ENCODE measurements at places on chromosomes 16 and 17. TPM values are rescaled to one million over a fixed set of nuclear protein-coding genes. Genes with fewer than 3 reads are reported as not detected.

GRCh38 chr17:20153231-20153630, 144.1 kb downstream of the SPECC1 start:
- no peak for DNase-seq

DNA sequence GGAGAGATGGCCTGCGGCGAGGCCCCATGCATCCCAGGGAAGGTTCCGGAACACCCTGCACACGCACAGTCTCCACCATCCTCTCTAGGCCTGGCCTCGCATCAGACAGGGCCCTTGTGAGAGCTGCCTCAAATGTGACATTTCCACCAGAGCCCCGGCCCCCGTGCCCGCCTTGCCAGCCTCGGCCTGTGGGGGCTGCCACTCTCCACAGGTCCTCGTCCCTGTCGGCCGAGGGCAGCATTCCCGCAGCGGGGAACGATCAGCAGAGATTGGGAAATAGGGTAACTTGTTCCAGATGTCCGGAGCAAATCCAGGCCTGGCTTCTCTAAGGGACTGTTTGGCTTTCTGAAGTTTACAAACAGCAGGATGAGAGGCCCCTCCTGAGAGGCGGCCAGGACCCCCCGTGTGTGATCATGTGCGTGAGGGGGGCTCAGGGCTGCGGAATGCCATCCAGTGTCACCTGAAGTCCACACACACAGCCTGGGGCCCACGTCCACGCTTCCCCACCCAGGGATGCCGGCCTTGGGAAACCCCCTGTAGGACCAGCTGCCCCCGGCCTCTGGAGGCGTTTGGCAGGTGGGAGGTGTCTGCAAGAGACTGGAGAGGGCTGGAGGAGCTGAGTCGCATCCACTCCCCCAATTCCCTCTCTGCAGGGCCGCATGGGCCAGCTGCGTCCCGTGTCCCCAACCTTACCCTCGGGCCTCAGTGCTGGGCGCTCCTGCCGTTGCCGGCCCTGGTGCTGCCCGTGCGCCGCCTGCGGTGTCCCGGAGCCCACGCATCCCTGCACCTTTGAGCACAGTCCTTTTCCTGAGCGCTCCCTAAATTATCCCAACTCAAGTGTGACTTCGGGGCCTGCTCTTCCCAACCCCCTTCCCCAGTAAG, 70.4 kb downstream of the ZDHHC7 start:
- no peak for DNase-seq

DNA sequence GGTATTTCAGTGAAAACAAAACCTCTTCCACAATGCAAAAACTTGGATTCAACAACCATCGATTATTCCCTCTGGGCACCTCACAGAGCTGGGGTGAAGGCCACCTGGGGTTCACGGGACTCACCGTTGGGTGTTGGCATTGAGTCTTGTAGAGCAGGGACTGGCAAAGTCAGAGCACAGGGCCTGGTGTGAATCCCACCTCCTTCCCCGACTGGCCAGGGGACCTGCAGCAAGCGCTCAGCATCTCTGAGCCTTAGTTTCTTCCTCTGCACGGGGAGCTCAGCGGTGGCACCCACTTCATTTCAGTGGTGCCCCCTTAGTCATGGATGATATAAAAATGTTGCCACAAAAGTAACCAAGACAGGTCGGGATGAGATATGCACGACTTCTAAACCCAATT, 100.4 kb downstream of the METRNL start:
- DNase-seq, result no peak

DNA sequence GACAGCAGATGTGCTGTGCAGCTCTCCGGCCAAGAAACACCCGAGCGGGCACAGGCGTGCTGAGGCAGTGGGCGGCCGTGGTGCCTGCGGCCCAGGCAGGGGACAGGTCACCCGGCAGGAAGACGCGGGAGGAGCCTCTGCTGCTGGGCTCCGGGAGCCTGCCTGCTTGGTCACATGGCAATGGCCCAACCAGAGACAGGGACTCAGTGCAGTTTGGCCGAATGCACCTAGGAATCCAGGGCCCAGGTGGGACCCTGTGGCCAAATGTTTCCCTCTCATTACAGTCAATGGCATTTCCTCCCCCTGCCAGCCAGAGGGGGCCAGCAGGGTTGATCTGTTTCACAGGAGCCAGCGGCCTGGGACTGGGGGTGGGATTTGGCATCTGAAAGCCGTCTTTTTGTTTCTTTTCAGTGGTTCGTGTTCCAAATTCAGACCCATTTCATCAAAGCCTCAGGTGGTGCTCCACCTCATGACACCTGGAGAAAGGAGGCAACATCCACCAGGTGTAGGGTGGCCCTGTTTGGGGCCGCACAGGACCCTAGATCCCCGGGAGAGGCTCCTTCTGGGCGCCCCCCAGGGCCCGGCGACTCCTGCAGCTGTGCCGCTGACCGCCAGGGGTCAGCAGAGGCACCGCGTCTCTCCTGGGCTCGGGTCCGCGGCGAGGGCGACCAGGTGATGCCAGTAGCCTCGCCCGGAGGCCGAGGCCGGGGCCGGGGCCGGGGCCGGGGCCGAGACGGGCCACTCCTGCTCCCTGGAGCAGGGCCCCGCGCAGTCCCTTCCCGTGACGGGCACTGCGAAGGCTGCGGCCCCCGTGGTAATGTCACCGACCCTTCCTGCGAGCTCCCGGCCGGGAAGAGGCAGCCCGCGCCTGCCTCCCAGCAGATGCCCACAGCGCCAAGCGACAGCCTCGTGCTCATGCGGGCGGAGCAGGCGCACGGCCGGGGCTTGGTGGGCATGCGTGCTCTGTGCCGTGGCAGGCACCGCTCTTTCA, 118.5 kb downstream of the C16orf78 start:
- DNase-seq, result peak; percentile 47

DNA sequence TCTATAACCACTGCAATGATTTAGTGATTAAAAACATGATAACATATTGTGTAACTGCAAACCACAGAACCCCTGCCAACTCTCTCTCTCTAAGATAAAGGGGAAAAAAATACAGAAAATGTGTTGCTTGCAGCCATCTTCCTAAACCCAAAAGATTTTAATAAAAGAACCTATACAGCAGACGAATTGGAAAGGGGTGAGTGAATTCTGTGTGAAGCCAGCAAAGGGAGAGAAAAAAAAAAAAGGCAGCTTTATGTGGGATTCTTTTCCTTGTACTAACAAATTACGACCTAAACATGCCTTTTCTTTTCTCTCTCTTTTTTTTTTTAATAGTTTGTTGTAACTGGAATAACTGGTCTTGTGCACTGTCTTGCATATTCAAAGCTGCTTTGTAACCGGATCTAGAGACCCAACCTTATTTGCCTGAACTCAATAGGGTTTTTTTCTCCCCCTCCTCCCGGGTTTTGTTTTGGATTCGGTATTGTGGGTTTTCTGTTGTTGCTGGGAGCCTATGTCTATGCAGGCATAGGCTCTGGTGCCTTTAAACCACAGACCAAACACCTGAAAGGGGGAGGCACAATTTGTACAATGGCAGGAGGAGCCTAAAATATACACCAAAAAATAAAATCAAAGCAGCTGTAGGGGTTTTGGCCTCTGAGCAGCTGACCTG, 7.0 kb upstream of the ZFHX3 start:
- no peak for DNase-seq

DNA sequence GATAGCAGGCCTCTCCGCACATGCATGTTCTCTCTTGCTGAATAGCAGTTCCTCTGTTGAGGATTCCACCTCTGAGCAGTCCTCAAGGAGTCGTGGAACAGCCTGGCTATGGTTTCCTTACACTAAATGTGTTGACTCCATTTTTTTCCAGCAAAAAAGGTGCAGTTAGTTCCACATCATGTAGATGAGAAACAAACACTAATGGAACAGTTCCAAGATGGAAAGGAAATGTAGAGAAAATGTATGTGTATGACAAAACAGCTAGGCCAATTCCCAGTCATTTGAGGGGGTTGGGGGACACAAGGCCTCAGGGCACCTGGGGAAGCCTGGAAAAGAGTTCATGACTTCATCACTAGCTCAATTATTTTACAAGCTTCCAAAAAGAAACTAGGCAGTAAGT, 90.0 kb downstream of the CFDP1 start:
- no peak for DNase-seq

DNA sequence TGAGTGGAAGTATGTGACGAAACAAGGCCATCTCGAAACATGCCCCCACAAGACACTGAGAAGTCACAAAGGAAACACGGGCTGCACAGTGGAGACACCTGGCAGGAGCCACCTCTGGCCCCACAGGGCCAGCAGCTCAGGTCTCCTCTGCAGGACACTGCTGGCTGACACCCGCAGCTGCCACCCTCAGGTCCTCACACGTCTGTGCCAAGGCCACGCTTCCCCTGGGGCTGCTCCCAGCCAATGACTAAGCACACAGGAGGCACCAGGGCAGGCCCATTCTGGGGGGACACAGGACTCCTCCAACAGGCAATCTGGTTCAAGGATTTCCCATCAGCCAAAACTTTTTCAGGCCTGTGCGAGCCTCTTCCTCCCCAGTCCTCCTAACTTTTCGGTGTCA, 36.4 kb downstream of the MBTPS1 start:
- no peak for DNase-seq

GRCh38 chr17:5035315-5035714, at the start of gene SLC52A1:
TSS of gene SLC52A1 (minus strand) at chr17:5035426. CDS start at chr17:5034606, 820 bp downstream.
- DNase-seq, result no peak

GRCh38 chr17:51912939-51913338, 245.6 kb downstream of the CA10 start:
- DNase-seq, result no peak

GRCh38 chr17:60073621-60074020, 5.1 kb downstream of the HEATR6 start:
- no peak for DNase-seq

- DNase-seq, result no peak
Measured at GRCh38 chr16:2979669-2980226, 498 bp downstream of the PKMYT1 start.

DNA sequence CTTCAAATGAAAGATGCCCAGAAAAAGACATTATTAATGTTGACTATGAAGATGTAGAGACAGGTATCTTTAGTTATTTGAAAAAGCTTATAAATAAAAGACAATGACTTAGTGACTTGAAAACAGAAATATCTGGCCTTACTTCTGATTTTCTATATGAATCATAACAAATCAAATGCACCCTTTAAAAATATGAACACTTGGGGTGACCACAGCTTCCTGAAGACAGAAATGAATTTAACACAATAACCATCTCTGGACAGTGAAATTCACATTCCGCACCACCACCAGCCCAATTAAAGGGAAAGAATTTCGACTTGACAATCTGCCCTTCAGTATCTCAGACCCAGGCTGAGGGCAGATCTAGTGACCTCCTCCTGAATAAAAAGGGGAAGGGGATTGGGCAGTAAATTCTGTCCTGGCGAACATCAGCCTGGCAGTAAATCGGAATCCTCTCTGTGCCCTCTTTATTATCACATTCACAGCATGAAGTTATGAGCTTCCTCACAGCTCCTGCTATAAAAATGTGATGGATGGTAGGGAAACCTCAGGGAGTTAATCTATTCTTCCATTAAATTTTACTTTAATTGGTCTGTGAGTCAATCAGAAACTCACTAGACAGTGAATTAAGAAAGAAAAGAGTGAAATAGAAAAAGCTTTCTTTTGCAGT, 131.5 kb downstream of the SNX11 start:
- DNase-seq, result no peak

DNA sequence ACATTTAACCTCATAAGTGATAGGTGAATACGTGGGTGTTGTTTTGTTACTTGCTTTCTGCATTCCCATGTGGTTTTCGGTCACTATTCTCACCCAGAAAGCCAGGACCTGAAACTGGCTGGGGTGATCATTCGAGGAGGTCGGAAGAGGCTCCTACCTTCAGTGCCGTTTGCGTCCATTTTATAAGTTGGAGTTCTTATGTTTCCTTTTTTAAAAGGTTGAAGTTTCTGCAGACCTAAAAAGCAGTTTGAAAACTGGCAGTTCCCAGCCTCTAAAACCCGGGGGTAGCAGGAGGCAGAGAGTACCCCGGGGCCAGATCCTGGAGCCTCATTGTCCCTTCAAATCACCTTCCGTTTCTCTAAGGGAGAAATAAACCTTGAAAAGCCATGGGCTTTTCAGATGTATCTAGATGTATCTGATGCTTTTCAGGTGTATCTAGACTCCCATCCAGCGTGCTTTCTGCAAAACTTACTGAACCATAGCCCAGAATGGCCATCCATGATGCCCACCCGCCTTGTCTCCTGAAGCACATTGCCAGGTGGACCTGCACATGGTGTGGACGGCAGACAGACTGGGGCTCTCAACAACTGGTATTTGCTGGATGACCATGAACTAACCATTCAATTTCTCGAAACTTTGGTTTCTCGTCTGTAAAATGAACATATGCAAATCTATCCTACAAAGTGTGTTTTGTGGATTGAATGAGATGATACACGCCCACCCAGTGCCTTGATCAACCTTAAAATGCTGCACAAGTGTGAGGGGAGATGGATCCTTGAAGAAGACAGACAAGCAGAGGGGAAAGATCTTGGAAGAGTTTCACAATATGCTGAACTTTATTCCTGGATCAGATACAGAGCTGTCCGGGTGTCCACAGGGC, 1.3 kb downstream of the NLRC5 start:
- DNase-seq, result no peak

GRCh38 chr17:42230225-42230624, 35.9 kb upstream of the GHDC start:
- DNase-seq, result no peak

DNA sequence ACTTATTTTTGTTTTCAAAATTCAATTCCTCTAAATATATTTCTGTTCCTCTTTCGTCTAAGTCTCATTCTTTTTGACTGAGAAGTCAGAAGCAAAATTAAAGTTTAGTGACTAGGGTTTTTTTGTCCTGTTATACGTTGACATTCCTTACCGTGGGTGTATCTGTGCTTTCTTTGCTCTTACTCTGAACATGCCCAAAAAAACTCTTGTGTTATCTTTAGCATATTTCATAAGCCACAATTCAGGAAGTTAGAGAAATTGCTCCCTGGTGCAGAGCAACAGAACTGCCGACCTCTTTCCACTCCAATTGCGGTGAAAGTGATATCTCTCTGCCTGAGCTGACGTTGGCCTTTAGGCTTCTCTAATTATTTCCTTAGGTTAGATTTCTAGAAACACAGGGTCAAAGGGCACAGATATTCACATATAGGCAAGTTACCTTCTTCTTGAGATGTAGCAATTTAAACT, 65.7 kb downstream of the CENPV start:
- DNase-seq, result peak; percentile 30

GRCh38 chr17:43377056-43377810, 21.6 kb upstream of the ARL4D start:
- no peak for DNase-seq

The HYDIN gene
- not detected for total RNA-seq

The OTOP2 gene
- total RNA-seq, result not detected

The CRISPLD2 gene
- not detected for total RNA-seq

The CACNG1 gene
- not detected for total RNA-seq

The TSR3 gene
- total RNA-seq, result 37.1 TPM

The PGAP3 gene
- 33.5 TPM for total RNA-seq

The MYH2 gene
- not detected for total RNA-seq

The TOX3 gene
- total RNA-seq, result not detected
